ENCODE measurements at places on chromosomes 1 and 21.

DNA sequence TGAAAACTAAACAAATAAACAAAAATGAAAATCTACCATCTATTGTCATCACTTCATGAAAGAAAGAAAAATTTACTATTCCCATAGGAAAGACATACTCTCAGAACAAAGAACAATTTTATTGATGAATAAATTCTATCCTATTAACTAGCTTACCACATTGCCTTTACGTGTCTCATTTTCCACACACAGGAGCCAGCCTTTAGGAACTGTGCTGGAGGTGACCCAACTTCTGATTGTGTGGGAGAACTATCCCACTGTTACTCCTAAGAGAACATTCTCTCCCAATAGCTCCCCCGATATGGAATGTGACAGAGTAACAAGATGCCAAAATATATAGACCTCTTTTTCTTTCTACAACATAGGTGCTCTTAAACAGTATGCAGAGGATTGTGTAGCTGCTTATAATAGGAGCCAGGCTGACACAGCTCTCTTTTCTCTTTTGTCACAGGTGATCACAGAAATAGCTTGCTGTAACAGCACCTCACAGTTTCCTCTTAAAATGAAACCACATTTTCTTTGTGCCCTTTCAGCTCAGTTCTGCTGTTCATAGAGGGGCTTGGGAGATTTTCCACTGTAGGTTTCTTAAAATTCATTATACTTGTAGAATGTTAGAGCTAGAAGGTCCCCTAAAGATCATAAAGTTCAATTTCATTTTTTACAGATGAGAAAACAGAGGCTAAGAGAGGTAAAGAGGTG, 35.5 kb downstream of the C21orf91 start:
- no peak for DNase-seq

DNA sequence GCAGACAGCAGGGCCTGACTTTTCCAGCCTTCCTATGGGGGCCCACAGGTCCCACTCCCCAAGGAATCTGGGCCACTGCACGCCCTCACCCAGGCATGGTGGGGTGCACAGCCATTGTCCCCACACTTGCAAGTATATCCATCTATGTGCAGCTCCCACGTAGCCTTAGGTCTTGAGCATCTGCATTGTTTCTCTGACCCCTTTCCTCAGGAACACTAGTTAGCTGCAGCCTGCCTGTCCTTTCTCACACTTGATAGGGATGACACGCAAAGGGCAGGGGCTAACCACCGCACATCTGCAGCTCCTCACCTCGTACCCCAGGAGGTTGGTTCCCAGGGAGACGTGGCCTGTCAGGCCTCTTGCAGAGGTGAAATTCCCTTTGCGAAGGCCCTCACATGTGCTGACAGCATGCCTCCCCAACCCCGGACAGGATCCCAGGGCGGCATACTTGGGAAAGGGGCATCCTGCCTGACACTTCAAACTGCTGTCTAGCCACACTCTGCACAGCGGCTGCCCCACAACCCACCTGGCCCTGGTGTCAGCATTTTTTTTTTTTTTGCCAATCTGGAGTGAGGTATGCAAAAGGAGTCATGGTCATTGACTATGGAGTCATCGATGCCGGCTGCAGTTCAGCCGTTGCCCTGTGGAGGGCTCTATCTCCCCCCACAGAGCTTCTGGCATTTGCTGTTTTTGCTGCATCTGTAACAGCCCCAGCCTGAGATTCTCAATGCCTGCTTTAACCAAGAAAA, 5.0 kb downstream of the JMJD4 start:
- DNase-seq, result peak; percentile 42

- no peak for DNase-seq
Measured at GRCh38 chr21:45256021-45256911, 31.4 kb downstream of the POFUT2 start.

GRCh38 chr1:178341261-178341956, 155.4 kb downstream of the CLEC20A start:
- no peak for DNase-seq

- no peak for DNase-seq
Measured at GRCh38 chr1:82090104-82090503, 289.4 kb downstream of the ADGRL2 start.

DNA sequence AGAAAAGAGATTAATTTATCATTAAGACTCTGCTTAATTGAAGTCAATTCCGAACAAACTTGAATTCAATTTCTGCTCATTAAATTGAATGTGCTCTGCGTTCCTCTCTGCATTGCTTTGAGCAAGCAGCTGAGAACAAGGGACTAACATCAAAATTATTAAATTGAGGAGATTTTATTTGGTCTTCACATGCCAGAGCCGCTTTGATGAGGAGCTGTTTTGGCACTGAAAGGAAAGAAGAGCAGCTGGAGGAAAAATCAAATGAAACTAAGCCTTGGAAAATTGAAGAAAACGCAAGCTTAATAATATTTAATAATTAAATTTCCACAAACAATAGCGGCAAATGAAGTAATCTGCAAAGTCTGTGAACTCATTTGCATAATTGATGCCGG, 222.0 kb upstream of the PKN2 start:
- no peak for DNase-seq
